ENCODE measurements at places on chromosomes 5 and 9. TPM values are rescaled to one million over a fixed set of nuclear protein-coding genes. Genes with fewer than 3 reads are reported as not detected.

PTPN3 gene
- 0.03 TPM for total RNA-seq

SHISAL2B gene
- not detected for total RNA-seq

BAAT gene
- not detected for total RNA-seq

SLC34A3 gene
- not detected for total RNA-seq

ANKRD34B gene
- total RNA-seq, result not detected
